ENCODE measurements at places on chromosomes 1 and 21.

- no peak for DNase-seq
These were observed 39.1 kb downstream of the PCSK9 start for GRCh38 chr1:55078470-55078869.

DNA sequence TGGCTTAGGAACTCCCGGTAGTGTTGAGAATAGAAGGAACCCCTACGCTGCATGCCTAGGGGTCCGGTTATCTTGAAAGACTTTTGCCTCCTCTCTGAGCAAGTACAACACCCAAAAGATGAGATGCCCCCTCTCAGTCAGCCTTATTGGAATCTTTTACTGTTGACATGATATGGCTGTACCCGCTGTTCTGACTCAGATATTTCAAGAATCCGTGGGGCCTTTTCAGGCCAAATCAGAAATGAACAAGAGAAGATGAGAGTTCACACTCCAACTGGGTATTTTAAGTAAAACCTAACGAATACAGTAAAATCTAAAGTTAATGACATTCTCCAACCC is 164.2 kb downstream of the PPIAL4G start:
- DNase-seq, result no peak

GRCh38 chr1:7733276-7733675 is 37.8 kb upstream of the VAMP3 start:
- DNase-seq, result no peak

DNA sequence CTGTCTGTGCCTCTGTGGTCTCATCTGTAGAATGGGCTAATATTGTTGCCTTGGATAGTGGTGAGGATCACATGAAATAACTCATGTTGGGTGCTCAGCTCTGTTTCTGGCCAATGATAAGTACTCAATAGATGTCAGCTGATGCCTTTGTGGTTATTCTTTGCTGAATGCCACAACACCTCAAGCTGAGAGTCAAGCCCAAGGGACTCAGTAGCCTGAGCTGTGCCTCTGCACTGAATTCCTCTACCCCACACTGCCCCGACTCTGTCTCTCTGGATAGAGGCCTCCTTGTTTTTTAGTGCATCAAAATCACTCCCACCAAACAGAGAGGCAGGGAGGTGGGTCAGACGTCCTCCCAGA is 196.1 kb upstream of the VAMP3 start:
- no peak for DNase-seq

DNA sequence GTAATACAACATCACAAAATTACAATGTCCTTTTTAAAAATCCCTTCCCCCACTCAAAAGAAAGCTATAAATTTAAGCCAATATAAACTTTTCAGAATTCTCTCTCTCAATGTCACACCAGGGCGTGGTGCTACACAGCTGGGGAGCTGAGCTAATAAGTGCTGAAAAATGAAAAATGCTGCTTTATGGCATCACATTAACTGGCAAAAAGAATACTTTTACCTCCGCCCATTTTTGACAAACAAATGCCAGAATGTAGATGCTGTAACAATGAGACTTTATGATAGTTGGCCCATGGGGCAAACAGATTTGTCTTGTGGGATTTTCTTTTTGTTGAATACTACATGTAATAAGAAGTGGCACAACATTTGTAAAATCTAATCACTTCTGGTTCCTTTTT is 12.7 kb upstream of the LYPLAL1 start:
- DNase-seq, result no peak

GRCh38 chr1:93675931-93676330 is 5.7 kb downstream of the BCAR3 start:
- DNase-seq, result no peak

DNA sequence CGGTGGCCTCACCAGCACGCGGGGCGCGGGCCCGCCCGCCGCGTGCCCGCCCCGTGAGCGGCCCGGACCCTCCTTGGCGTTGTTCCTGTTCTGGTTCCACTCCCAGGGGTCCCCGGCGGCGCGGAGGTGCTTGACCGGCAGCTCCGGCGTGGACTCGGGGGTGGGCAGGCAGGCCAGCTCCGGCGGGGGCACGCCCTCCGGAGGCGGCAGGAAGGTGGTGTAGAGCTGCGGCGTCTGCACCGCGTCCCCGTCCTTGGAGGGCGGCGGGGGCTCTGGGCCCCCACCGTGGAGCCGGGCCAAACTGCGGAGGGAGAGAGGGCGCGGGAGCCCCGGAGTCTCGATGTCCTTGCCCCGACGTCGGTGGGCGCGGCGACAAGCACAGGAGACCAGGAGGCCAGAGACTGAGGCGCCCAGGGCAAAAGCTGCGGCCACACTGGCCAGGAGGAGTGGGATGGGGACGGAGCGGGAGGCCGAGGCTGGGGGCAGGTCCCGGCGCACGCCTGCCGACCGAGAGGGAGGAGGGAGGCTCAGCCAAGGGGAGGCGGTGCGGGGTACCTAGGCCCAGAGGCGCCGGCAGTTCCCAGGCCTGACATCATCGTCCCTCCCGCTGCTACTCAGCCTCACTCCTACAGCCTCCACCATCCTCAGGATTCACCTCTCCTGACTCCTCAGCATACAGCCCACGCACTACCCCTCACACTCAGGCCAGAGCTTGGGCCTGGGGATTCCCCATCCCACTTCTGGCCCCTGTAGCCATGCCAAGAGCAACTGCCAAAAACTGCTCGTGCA is 13.2 kb downstream of the SEMA6C start:
- no peak for DNase-seq

DNA sequence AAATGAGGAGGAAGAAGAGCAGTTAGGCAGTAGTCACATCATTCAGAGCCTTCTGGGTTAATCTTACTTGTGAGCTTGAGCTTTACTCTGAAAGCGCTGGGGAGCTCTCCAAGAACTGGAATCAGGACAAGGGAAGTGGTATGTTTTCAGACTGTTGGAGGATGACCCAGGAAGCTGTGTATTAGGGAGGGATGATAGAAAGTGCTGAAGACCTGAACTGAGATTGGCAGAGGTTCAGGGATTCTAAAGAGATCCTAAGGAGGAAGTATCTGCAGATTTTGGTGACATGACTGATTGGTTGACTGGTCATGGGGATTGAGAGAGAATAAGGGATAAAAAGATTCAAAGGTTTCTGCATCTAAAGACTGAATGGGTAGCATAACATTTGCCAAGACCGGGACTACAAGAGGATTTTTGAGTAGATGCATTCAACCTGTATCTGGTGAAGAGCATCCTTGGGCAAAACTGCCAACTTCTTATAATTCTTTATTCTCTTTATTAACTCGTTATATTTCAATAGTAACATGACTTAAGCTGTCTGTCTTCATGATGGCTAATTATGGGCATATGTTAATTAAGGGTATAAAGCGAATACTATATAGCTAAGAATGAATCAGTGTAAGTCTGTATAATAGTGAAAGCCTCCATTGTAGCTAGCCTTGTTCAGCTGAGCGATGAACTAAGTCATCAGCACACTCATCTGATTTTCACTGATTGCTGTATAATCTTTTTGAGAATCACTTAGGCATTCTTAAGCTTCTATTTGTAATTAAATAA is 41.8 kb downstream of the XCL1 start:
- DNase-seq, result no peak

DNA sequence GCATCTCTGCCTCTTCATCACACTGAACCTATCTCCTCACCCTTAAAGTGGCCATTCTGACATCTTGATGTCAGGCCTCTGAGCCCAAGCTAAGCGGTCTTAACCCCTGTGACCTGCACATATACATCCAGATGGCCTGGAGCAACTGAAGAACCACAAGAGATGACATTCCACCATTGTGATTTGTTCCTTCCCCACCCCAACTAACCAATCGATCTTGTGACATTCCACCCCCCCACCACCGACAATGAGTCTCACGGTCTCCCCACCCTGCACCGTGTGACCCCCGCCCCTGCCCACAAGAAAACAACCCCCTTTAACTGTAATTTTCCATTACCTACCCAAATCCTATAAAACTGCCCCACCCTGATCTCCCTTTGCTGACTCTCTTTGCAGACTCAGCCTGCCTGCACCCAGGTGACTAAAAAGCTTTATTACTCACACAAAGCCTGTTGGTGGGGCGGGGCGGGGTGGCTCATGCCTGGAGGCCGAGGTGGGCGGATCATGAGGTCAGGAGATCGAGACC is 21.0 kb upstream of the PINK1 start:
- no peak for DNase-seq

GRCh38 chr1:82086739-82087138 is 286.0 kb downstream of the ADGRL2 start:
- DNase-seq, result no peak

DNA sequence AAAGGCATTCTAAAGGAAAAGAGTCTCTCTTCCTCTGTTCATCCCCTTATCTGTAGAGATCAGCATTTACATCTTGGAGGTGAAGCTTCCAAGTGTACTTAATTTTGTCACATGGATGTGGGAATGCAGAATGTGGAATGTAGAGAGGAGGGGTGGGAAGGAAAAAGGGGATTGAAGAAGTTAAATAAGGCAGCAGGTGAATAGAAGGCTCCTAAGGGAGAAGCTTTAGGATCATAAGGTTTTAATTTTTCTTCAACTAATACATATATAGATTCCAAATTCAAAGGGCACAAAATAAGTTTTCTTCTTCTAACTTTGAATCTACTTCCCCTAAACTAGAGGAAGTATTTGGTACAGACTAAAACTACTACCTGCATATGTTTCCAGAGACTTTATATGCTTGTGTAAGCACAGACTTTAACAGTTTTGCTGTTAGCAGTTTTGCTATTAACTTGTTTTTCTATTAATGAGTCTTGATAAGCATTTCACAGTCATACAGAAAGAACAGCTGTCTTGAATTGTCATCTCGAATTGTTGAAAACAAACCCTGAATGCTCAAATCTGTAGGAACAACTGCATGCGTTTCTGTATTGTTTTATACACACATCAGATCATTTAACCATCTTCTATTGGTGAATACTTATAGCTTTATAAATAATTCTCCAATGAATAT is 12.7 kb downstream of the TENT5C start:
- DNase-seq, result no peak

GRCh38 chr1:27235827-27236226 is 1.4 kb downstream of the WDTC1 start:
- no peak for DNase-seq

- no peak for DNase-seq
These were observed 1.2 kb downstream of the BMP8B start for GRCh38 chr1:39787468-39787867.

DNA sequence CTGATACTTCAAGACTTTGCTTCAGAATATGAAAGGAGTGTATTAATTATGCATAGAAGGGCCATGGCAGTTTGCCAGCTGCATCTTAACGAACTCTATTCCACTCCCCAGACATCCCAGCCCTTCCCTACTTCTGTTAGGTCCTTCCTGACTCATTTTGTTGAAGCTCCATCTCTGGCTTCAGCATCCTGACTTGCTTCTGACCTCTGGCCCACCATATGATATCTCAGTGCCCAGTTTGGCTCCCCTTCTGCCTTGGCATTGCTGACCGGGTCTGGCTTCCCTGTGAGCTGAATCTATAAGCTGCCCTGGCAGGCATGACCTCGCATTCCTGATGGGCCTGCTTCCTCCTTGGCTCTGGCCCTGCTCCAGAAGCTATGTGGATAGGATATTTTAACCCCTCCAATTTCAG is 27.6 kb upstream of the ARHGAP29 start:
- DNase-seq, result no peak

DNA sequence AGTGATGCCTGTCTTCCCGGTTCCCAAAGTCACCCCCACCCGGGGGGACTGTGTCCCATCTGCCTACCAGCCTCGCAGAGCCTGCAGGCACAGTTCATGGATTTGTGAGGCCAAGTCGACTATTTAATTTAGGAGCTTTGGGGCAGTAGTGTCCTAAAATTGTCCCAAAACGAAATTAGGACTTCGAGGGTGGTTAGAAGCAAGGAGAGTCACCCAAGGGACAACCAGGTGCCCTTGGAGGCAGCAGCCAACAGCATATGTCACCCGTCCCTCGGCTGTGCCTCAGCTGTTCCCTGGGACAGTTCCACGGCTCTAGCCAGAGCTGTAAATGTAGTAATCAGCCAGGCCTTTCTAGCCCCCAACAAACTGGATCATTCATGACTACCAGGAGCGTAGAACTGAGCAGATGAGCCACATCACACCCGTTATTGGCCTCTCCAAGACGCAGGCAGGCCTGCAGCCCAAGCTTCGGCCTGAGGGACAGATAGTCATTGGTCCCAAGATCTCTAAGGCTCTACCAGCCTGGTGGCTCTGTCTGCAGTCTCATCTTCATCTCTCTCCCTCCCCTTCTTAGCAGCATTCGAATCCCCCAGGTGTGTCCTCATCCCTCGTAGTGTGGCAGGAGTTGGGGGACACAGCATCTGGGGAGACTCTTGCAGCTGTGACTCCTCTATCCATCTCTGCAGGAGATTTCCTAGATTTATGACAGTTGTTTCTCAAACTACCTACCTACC is 2.9 kb downstream of the PAX7 start:
- no peak for DNase-seq

DNA sequence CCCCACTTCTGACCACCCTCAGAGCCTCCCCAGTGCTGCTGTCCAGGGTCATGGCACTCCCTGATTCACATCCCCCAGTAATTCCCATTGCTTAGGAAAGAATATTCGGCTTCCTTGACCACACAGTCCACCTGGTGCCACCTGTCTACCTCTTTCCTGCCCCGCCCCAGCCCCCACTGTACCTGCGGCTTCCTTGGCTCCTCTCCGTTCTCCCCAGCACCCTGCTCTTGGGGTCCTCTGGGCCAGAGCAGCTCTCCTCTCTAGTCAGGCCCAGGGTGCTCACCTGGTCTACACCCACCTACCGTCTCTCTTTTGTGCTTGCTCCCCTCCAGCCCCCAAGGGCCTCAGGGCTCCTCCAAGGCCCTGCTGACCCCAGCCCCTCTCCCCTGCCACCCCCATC is 142.6 kb downstream of the PEX14 start:
- no peak for DNase-seq
